ENCODE measurements at places on chromosomes 7 and 10.

DNA sequence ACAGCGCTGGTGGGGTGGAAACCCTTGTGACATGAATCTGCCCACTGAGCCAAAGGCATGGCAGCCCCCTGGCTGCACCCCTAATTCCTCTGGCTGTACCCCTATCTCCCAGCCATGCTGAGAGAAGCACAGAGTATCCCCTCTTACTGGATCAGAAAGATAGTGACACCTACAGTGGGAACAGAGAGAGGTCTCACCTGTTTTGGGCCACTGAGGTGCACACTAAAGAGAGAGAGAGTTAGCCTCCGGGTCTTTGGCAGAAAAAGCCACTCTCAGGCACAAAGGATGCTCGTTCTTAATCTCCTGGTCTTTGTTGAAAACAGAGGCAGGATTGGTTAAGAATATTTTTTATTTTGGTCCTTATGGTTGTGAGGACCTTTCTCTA, 11.3 kb downstream of the TSPAN14 start:
- DNase-seq = no peak

DNA sequence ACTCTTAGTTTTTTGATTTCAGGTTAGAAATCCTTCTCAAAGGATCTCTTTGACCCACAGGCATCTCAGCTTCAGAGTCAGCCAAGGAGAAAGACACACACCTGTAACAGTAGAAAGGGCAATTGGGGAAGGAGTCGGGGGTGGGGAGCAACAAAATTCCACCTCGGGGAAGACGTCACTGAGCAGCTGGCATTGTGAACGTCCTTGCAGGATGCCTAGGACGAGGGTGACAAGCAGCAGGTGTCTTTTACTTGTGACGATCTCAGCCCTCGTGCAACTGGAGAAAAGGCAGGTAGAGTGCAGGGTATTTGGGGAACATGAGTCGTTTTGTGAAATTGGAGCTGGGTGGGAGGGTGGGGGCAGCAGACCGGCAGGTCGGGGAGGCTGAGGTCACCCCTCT, 627.0 kb downstream of the ACTR3B start:
- no peak for DNase-seq

DNA sequence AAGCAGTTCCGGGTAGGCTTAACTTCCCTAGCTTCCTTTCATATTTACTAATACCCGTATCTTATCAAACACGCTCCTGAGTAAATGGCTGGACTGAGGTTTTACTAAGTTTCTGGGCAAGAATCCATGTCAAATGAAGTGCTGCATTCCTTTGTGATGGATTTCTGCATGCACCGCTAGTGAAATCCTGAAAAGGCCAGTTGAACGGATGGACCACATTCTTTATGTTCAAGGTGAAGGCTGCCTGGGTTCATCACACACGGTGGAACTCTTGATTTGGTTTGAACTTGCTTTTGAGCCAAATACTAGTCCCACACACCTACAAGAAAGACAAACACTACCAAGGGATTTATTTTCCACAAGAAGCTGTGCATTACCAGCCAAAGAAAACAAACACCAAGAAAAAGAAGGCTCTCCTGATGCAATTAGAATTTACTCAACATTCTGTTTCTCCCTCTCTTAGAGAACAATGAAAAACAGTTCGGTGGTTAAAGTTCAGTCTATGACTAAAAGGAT, 255.0 kb upstream of the SEMA3C start:
- DNase-seq = peak; percentile 11

GRCh38 chr7:156082048-156083040, 270.1 kb upstream of the SHH start:
- DNase-seq = no peak

DNA sequence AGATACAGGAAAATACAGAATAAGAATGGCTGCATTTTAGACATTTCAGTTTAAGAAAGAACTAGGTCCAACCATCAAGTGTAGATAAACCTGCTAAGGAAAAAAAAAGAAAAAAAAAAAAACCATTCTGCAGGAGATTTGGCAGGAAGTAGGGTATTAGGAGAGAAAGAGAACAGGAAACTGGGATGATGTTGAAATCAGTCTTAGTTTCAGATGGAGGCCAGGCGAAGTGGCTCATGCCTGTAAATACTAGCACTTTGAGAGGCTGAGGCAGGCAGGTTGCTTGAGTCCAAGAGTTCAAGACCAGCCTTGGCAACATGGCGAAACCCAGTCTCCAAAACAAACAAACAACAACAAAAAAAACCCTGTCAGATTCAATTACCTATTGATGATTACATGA, 120.2 kb downstream of the RAB11FIP2 start:
- no peak for DNase-seq

- DNase-seq = no peak
Measured at GRCh38 chr7:149292462-149292823, 30.4 kb downstream of the ZNF783 start.

DNA sequence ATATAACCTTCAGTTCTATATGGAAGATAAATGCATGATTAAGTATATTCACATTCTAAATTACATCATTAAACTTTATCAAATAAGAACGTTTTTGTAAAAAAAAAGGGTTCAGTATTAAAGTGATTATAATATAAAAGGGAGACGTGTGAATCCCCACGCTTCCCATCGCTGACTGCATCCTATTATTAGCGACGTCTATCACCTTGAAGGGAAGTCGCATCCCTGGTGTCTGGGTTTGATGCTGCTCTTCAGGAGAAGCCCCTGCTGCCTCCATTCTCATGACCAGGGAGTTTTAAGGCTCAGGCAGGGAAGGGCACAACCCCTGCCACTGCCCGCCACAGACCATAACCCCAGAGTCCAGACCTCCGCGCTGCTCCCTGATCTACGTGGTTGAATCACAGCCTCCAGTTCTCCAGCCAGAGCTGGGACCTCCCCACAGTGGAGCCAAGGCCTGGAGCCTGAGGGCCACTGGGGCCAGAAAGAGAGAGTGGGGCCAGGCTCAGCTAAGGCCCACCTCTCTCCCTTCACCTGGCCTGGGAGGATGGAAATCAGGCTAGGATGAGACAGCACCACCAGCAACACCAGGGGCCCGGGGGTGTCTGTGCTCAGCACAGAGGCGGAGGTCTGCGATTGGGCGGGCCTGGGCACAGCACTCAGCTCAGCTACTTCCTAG, 130.6 kb downstream of the TCERG1L start:
- no peak for DNase-seq

Data from MG63 (cell line).